ENCODE measurements at places on chromosomes 7 and 10.

GRCh38 chr10:48634984-48635557 lies 30.2 kb upstream of the ARHGAP22 start:
- no peak for DNase-seq

- peak; percentile 22 for DNase-seq
These were observed at the start of gene CELF2 for GRCh38 chr10:11017570-11018431. CELF2 (plus strand) TSS chr10:11017872; CDS start chr10:11018090, 218 bp downstream.

GRCh38 chr7:39407137-39407536 lies 159.1 kb upstream of the YAE1 start:
- DNase-seq = no peak

GRCh38 chr7:2974093-2974819 lies 69.4 kb downstream of the CARD11 start:
- DNase-seq = no peak

GRCh38 chr10:78301891-78302738 lies 268.5 kb downstream of the RPS24 start:
- DNase-seq = no peak

DNA sequence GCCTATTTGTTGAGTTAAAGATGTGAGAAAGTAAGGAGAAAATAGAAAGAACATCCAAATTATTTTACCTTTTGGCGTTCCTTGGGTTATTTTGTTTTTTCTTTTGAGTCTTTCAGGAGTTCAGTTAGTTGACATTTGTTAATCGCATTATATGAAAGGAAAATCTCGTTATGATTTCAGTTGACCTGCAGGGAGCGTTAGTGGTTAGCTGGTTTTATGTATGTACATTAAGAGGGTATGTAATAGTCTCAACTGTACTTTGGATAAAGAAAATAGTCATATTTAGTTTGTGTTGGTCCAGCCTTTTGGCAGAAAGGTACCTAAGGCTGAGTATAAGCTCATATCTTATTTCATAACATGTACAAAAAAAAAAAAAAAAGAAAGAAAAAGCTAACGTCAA lies 4.0 kb downstream of the BMPER start:
- no peak for DNase-seq

DNA sequence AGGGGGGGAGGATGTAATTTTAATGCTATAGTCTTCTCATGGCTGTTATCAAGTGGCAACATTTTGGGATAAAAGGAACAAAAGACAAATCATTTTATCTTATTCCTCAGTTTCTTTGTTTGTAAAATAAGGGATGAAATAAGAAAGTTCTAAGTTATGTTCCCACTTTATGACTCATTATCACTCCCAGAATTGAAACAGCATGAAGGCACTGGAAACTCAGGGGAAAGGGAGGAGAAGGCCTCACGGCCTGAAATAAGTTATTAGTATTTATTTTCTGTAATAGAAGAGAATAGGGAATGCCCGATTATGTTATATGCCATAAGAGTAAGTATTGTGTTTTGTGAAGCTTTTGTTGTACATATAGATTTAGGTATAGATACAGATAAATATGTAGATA lies 85.0 kb upstream of the NAMPT start:
- DNase-seq = no peak

GRCh38 chr7:9407816-9408215 lies 974.4 kb downstream of the NXPH1 start:
- DNase-seq = no peak

- DNase-seq = no peak
These were observed 250.3 kb downstream of the SNX13 start for GRCh38 chr7:17690030-17690429.

DNA sequence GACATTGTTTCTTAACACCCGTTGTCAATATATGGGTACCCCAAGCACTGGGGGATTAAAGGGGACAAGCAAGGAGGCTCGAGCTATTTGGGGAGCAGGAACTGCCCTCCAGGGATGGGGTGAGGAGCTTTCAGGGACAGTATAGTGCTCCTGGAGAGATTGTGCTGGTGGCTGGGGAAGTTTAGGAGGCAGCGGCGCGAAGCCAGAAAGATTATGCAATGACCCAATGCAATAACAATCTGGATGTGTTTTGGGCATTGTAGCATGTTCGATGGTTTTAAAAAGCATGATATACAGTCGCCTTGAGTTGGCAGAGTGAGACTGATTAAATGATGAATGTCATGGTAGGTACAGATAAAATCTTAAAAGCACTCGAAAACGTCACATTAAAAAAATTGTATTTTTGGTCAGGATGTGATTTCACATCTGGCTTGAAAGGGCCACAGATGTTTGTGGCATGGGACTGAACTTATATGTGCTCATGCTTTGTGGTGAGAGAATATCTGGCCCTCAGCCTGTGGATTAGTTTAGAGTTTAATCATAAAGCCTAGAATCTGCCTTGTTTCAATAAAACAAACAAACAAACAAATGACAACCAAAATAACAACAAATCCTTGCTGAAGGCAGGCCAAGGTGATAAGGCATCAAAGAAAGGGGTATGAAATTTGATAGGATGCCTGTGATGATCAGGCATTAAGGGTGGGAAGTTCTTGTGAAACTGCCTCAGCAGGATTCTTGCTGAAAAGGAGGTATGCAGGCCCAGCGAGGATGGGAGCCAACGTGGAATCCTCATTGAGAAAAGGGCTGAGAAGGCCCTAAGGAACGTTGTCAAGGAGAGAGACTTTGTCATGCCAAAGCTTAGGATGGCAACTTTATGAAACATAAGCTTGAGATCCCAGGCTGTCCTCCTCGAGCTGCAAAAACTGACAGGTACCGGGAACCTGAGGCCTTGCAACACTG lies 417.1 kb upstream of the KLF6 start:
- DNase-seq = no peak

All from T-helper 1 cell (primary cell).